ENCODE measurements at places on chromosomes 5 and 9.

DNA sequence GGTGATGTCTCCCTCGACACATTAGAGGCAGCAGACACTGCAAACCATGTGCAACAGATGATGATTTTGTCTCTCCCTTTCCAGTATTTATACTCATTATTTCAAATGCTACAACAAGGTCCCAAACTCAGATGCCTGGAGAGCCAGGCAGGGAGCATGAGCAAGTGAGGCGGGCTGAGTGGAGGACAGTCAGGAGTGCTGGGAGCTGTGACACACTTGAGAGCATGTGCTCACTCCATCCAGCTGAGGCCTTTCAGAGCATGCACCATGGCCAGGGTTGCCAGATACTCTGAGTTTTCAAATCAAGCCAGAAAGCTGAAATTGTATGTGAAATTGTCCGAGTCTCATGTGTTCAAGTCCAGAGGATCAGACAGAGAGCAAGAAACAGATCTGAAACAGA, 55.8 kb upstream of the SLC2A8 start:
- DNase-seq = no peak
- peak overlapping the region; percentile 79 for H3K27ac ChIP-seq
- peaks cover 6% of the 10 kb centered on the region for H3K4me1 ChIP-seq
- peaks cover 52% of the 10 kb centered on the region for H3K36me3 ChIP-seq
- no peak overlapping the region for H3K4me3 ChIP-seq
- no peaks in the 10 kb centered on the region for H3K27me3 ChIP-seq

DNA sequence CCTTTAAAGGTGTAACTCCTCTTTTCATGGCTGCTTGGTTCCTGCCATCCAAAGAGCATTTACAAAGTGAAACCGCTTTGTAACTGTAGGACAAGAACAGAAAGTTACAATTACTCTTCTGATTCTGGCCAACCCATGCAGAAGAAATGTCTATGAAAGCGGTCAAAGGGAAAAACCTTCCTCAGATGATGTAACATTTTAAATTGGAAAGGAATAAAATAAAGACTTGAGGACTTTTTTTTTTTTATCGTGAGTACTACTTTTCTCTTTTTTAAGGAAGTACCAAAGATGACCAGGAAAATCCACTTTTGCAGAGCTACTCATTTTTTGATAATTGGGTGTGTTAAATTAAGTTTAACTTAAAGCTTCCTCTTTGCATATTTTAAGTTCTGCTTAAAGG, 13.0 kb upstream of the C9orf72 start:
- no peaks in the 10 kb centered on the region for H3K36me3 ChIP-seq
- H3K4me3 ChIP-seq = no peak overlapping the region
- H3K27ac ChIP-seq = no peak overlapping the region
- H3K27me3 ChIP-seq = no peaks in the 10 kb centered on the region
- no peak for DNase-seq
- no peaks in the 10 kb centered on the region for H3K4me1 ChIP-seq

DNA sequence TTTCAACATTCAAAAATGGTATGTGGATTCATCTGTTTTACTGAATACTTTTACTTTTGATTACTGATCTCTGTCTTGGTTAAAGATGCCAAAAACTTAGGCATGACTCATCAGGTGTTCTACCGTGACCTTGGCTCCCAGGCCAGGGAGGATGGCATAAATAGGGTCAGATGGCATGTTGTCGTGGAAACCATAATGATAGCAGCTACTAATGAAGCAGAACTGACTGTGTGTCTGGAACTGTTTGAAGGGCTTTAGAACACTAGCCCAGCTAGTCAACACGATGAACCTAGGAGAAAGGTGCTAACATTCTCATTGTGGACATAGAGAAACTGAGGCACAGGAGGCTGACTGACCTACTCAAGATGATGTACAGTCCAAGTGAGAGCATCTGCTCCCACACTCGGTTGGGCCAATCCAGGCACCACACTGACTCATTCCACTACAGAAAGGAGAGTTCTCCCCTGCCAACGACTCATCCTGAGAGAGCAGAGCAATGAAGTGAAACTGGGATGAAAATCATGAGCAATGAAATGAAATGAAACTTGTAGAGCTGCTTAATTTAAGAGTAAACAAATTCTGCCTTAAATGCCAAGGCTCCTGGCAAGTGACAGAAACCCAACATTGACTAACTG, 116.0 kb downstream of the TENT4A start:
- H3K4me1 ChIP-seq = no peaks in the 10 kb centered on the region
- no peak for DNase-seq
- H3K27ac ChIP-seq = no peak overlapping the region
- H3K36me3 ChIP-seq = no peaks in the 10 kb centered on the region
- no peak overlapping the region for H3K4me3 ChIP-seq

DNA sequence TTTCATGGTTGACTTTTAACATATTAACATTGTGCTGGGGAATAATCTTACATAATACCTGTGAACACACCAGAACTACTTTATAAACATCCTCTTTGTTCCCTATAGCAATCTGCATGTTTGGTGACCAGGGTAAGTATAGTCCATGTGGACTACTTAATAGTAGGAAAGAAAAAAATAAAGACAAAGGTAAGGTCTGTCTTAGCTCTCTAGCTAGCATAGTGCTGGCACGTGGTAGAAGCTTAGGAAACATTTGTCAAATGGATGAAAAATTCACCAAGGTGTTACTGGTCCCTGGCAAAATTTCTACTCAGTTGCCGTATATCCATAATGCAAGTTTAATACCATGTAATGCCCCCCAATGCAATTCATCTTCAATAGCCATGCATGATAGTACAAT, 78.6 kb upstream of the ABCA1 start:
- no peaks in the 10 kb centered on the region for H3K4me1 ChIP-seq
- H3K4me3 ChIP-seq = no peak overlapping the region
- no peaks in the 10 kb centered on the region for H3K36me3 ChIP-seq
- no peaks in the 10 kb centered on the region for H3K27me3 ChIP-seq

GRCh38 chr5:168883281-168883741, 304.1 kb upstream of the PANK3 start:
- DNase-seq = no peak
- no peaks in the 10 kb centered on the region for H3K27me3 ChIP-seq
- no peaks in the 10 kb centered on the region for H3K36me3 ChIP-seq

All from tibial artery (tissue), 4 donors.